ENCODE measurements at places on chromosomes 3 and 15.

DNA sequence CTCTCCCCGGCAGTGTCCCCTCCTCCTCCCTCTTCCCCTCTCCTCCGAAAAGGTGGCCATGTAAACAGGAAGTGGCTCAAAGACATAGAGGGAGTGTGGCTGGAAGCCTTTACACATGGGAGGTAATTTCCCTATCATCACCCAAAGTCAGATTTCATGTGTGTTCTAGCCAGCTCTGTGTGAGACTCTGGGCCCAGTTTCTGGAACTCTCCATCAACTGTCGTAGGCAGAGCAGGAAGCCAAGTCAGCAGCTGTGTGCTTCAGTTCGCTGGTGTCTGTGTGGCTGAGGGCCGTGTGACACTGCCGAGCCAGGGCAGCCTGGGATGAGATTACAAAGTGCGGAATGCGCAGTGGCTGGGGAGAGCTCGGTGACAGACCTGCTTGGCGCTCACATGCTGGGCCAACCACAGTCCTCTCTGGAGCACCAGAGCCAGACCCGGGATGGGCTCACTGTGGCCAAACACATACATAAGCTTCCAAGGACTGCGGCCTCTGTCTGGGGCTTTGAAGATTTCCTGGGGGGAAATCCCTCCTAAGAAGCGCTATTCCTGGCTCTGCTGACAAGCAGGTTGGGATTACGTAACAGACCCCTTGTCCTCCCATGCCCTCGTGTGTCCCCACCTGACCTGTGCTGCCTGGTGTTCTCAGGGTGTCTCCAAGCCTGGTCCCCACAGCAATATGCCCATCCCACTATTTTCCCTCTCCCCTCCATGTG is 50.7 kb downstream of the UMPS start:
- H3K4me3 ChIP-seq, result no peak overlapping the region
- H3K4me1 ChIP-seq, result peaks cover 35% of the 10 kb centered on the region
- no peaks in the 10 kb centered on the region for H3K36me3 ChIP-seq
- no peaks in the 10 kb centered on the region for H3K27me3 ChIP-seq

DNA sequence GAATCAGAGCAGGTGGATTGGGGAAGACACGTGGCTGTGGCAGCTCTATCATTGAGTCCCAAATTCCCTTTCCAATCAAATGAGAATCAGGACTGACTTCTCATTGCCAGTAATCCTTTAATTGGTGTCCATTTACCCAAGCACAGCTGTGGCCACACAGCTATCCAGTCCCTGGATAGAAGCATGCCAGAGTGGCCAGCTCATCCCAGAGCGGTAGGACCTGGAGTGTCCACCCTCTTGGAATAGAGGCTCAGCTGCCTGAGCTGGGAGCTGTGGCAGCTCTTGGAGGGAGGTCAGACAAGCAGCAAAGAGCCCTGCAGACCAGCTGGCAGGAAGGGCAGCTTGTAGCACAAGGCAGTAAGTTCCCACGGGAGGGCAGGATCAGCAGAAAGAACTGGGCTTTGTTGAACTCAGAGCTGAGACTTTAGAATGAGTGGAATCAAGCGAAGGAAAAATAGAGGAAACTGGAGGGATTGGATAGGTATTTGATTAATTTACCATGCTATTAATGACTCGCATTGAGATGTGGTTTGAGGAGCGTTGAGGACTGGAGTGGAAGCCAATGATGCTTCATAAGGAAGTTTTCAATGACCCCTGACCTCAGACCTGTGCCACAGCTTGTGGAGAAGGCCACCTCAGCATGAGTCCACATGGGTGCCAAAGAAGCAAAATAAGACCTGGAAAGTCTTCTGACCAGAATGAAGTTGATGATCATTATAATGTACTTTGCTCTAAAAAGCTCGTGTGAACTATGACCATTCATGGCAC is 6.9 kb upstream of the ALPK3 start:
- no peaks in the 10 kb centered on the region for H3K27me3 ChIP-seq
- DNase-seq, result no peak
- H3K27ac ChIP-seq, result no peak overlapping the region
- H3K4me1 ChIP-seq, result no peaks in the 10 kb centered on the region

DNA sequence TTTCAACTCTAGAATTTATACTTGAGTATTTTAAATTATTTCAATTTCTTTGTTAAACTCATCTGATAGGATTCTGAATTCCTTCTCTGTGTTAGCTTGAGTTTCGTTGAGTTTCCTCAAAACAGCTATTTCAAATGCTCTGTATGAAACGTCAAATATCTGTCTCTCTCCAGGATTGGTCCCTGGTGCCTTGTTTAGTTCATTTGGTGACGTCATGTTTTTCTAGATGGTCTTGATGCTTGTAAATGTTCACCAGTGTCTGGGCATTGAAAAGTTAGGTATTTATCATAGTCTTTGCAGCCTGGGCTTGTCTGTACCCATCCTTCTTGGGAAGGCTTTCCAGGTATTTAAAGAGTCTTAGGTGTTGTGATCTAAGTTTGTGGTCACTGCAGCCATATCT is 151.1 kb downstream of the KCNAB1 start:
- no peaks in the 10 kb centered on the region for H3K4me1 ChIP-seq
- no peaks in the 10 kb centered on the region for H3K27me3 ChIP-seq
- H3K36me3 ChIP-seq, result no peaks in the 10 kb centered on the region
- no peak overlapping the region for H3K4me3 ChIP-seq
- no peak for DNase-seq

DNA sequence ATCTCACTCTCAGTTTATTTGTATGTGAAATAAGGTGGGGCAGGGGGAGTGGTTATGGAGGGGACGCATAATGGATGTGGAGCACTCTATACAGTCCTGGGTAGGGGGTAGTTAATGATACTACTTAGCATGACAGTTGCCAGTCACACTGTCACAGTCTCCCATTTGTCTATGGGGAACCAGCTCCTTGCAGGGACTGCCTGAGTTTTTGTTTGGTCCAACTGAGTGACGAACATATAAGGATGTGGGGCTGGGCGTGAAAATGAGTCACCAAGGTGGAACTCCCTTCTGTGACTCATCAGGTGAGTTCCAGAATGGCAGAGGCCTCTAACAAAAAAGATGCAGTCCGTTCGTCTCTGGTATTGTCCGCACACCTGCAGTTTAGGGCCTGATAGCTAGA is 235.3 kb upstream of the ST8SIA2 start:
- no peak for DNase-seq
- H3K27ac ChIP-seq, result no peak overlapping the region
- H3K36me3 ChIP-seq, result no peaks in the 10 kb centered on the region
- no peaks in the 10 kb centered on the region for H3K4me1 ChIP-seq
- H3K27me3 ChIP-seq, result no peaks in the 10 kb centered on the region

- no peak overlapping the region for H3K27ac ChIP-seq
- peak; percentile 38 for DNase-seq
- peaks cover 5% of the 10 kb centered on the region for H3K4me1 ChIP-seq
- no peaks in the 10 kb centered on the region for H3K27me3 ChIP-seq
- H3K4me3 ChIP-seq, result no peak overlapping the region
Measured at GRCh38 chr3:177530908-177531307, 333.6 kb upstream of the TBL1XR1 start.

- no peak overlapping the region for H3K27ac ChIP-seq
- DNase-seq, result no peak
- H3K27me3 ChIP-seq, result no peaks in the 10 kb centered on the region
- no peaks in the 10 kb centered on the region for H3K36me3 ChIP-seq
- H3K4me3 ChIP-seq, result no peak overlapping the region
Measured at GRCh38 chr15:93047621-93048425, 41.2 kb downstream of the RGMA start.

DNA sequence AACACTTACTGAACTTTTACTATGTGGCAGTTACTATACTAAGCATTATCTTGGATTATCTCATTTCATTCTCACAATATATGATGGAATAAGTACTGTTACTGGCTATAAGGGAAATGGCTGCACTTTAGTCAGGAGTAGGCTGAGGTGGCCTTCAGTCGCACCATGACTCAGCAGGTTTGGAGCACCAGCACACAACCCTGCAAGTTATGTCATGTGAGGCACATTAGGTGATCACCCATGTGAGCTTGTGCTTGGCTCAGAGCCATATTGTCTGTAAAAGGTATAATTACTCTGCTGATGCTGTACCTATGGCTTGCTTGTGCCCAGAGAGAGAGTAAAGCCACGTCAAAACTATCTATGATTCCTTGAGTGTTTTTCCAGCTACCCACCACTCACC is 54.1 kb upstream of the TIPARP start:
- DNase-seq, result no peak
- H3K36me3 ChIP-seq, result no peaks in the 10 kb centered on the region
- H3K4me1 ChIP-seq, result peaks cover 12% of the 10 kb centered on the region
- H3K4me3 ChIP-seq, result no peak overlapping the region
- H3K27me3 ChIP-seq, result no peaks in the 10 kb centered on the region
- H3K27ac ChIP-seq, result no peak overlapping the region

- no peak overlapping the region for H3K4me3 ChIP-seq
- no peaks in the 10 kb centered on the region for H3K36me3 ChIP-seq
- H3K27me3 ChIP-seq, result no peaks in the 10 kb centered on the region
- no peak overlapping the region for H3K27ac ChIP-seq
- H3K4me1 ChIP-seq, result peaks cover 15% of the 10 kb centered on the region
- peak; percentile 57 for DNase-seq
Measured at GRCh38 chr3:178060407-178060806, 475.8 kb upstream of the KCNMB2 start.

DNA sequence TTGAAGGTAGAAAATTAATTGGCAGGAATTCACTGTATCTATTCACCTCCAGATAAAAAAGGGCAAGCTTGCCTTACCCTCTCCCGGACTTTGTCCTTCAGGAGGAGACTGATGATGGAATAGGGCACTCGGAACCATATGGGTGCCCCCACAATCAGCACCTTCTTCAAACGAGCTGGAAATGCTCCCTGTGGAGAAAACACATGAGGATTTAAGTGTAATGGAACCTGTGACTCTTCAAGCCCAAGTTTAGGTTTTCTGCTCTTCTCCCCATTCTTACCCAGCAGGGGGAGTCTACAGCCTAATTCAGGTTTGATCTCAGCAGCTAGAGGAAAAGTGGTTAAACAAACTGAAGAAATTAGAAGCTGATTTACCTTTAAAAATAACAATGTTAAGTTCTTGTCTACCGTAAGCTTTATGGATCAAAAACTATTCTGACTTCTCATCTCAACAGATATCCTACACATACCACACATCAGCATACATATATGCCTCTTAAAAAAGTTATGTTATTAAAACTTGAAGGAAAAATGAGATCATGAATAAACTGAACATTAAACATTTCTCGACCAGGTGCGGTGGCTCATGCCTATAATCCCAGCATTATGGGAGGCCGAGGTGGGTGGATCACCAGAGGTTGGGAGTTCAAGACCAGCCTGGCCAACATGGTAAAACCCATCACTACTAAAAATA is 57.5 kb upstream of the SIN3A start:
- DNase-seq, result no peak
- no peak overlapping the region for H3K27ac ChIP-seq
- no peaks in the 10 kb centered on the region for H3K4me1 ChIP-seq
- H3K36me3 ChIP-seq, result no peaks in the 10 kb centered on the region
- H3K4me3 ChIP-seq, result no peak overlapping the region

GRCh38 chr3:150005243-150006112 is 34.8 kb upstream of the PFN2 start:
- H3K4me3 ChIP-seq, result no peak overlapping the region
- H3K4me1 ChIP-seq, result no peaks in the 10 kb centered on the region
- no peak overlapping the region for H3K27ac ChIP-seq
- H3K27me3 ChIP-seq, result no peaks in the 10 kb centered on the region

DNA sequence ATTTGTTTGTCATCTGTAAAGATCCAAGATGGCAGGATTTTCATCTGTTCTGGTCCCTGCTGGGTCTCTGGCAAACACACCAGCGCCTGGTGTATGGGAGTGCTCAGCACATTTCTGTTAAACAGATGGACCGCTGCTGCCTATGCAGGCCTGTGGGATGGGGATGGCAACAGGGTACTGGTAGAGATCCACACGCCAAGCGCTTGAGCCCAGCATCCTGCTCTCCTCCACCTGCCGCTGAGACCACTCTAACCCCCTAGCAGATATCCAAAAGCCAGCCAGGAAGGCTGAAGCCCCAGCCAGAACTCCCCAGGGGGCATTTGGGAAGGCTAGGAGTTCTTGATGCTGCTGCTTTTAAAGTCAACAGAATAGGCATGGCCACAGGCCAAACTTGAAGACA is 31.7 kb downstream of the ZNF445 start:
- no peaks in the 10 kb centered on the region for H3K27me3 ChIP-seq
- no peaks in the 10 kb centered on the region for H3K36me3 ChIP-seq

DNA sequence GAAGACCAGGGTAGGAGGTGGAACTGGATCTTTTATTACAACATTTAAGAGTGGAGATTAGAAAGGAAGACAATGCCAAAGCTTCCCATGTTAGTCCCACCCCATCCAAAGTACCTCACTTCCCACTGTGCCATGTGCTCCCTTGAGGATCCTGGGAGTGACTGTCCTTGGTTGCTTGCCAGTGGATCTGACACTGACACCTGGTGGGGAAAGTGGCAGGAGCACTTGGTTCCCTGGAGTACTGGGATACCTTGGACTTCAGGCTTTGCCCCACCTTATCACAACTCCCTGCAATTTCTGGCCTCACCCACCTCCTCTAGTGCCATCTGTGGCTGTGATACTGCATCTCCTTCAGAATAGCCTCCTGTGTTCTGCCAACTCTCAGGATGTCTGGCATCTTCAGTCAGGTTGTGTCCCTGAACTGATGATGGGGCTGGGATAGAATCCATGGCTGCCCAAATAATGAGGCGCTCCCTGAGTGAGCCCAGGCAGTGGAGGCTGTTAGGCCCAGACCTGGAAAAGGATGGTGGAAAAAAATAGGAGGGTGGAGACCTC is 1.3 kb downstream of the ELL3 start:
- no peak overlapping the region for H3K4me3 ChIP-seq
- H3K27me3 ChIP-seq, result no peaks in the 10 kb centered on the region
- no peaks in the 10 kb centered on the region for H3K36me3 ChIP-seq
- H3K27ac ChIP-seq, result peak overlapping the region; percentile 93
- peaks cover 17% of the 10 kb centered on the region for H3K4me1 ChIP-seq

DNA sequence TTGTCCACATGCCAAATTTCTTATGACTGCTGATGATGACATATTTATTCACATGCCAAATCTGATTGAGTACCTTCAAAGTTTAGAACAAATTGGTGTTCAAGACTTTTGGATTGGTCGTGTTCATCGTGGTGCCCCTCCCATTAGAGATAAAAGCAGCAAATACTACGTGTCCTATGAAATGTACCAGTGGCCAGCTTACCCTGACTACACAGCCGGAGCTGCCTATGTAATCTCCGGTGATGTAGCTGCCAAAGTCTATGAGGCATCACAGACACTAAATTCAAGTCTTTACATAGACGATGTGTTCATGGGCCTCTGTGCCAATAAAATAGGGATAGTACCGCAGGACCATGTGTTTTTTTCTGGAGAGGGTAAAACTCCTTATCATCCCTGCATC is 17.3 kb downstream of the B3GNT5 start:
- peaks cover 10% of the 10 kb centered on the region for H3K4me1 ChIP-seq
- DNase-seq, result no peak
- no peak overlapping the region for H3K27ac ChIP-seq
- H3K27me3 ChIP-seq, result no peaks in the 10 kb centered on the region

GRCh38 chr15:45274636-45275380 is 22.8 kb downstream of the SLC28A2 start:
- no peaks in the 10 kb centered on the region for H3K36me3 ChIP-seq
- DNase-seq, result no peak
- H3K4me3 ChIP-seq, result no peak overlapping the region
- no peak overlapping the region for H3K27ac ChIP-seq

Measured in testis (tissue), 5 donors.